Anterior cingulate cortex (tissue), 58 donors: ENCODE measurements at places on chromosomes 1 and 21.

GRCh38 chr1:56551691-56552090 lies 27.7 kb downstream of the PLPP3 start:
- peak; percentile 43 for DNase-seq

DNA sequence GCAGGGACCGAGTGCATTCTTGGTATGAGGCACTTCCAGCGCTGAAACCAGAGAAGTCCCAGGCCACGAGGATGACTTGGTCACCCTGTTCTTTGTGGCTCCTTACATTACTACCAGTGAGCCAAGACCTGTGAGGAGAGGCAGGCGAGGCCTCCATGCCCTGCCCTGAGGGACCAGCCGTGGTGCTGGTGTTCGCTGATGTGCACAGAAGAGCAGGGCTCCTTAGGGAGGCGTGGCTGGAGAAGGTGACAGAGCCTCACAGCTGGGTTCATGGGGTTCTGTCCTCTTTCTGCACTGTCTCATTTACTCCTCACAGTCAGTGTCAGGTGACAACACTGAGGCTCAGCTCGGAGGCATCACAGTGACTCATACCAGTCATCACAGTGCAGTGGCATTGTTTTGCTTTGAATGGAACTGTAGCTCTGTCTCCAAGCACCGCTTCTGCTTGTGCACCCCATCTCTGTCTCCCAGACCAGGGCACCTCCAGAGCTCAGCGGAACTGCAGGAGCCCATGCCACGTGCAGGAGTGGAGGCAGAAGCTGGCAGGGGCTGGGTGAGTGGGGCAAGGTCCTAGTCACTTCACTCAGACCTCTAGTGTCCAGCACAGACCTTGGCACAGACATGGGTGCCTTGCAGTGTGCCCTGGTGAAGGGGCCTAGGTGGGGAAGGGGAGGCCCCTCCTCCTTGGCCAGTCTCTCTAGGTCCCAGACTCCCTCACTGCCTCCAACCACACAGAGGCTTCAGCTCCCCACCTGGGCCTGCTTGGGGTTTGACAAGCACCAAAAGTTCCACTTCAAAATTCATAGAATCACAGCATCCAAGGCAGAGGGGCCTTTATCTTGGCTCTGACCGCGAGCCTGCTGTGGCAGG lies 310.9 kb downstream of the MATN1 start:
- DNase-seq: no peak

DNA sequence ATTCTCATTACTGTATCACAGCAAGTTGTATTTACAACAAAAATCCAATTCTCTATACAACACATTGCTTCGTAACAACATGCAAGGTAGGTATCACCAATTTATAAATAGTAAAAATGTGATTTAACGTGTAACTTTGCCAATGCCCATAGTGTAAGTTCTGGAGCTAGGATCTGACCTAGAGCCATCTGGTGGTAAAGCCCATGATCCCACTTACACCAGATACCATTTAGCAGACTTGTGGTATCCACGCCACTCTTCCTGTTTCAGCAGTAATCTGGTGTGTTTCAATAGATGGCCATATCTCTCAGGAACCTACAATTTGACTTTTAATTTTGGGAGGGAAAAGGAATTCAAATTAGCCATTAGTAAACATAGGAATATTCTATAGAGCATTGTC lies 10.2 kb downstream of the SETSIP start:
- DNase-seq: no peak

DNA sequence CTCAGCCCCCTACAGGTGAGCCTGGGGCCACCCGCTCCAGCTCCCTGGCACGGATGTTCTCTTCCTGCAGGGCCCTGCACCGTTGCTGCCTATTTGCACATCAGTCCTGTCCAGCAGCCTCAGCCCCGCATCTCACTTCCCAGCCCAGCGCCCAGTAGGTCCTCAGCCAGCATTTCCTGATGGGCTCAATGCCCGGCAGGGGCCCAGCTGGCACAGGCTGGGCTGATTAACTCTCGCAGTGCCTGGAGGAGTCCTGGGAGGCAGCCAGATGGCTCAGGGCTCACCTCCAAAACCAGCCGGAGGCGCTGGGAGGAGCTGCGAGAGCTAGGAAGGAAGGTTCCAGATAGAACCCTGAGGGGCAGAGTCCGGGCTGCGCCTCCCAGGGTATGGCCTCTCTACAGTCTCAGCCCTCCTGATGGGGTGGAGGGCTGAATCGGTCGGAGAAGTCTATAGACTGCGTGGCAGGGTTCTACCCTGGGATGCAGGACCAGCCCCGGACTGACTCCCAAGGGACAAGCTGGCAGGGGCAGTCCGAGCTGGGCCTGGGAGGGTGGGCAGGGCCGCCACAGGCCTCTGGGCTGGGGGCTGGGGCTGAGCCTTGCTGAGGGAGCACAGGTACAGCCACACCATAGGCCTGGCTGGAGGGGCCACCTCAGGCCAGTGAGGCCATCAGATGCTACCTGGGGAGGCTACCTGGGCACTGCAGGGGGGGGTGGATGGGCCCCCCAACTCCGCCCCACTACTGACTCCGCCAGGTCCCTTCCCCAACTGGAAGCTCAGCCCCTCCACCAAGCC lies 19.2 kb upstream of the CLSTN1 start:
- no peak for DNase-seq

DNA sequence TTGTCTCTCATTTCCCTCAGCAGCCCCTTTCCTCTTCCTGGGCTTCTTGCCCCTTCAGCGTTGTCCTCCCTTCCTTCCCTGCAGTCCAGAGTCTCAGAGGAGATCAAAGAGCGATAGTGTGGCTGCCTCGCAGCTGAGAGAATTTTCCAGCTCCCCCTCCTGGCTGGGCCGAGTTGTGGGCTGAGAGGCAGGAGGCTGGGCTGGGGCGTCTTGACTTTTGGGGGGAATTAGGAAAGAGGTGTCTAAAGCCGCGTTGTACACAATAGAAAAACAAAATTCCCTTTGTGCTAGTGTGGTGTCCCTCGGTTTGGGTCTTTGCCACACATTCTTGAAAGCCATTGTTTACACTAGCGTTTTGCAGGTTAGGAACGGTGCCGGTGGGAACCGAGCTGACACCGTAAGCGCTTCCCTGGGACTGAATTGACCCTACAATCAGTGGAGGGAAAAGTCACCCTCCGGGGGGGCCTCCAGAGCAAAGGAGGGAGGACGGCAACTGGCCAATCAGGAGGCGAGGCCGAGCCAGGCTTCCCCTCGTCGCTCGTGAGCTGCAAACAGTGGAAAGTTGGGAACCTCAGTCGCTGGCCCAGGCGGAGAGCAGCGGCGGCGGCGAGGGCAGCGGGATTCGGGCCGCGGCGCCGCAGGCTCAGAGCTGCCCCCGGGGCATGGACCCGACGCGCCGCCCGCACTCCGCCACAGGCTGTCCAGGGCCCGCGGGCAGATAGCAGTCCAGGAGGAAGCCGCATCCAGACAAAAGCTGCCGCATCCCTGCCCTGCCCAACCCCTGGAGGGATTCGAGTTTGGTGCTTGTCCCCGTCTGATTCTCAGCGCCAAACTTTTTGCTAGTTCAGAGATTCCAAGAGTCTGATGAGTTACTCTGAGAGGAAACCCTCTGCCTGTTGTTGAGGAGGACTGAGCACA lies at the start of gene HMCN1:
Gene HMCN1 (plus strand): TSS at position 574 of the 918 bp plus-strand sequence. CDS start 389 bp downstream, outside the sequence.
- peak; percentile 31 for DNase-seq

- DNase-seq: no peak
These were observed 183.6 kb downstream of the APP start for GRCh38 chr21:25986928-25987327.

- no peak for DNase-seq
These were observed 6.0 kb downstream of the ADAM15 start for GRCh38 chr1:155057104-155057503.

- no peak for DNase-seq
These were observed 69.9 kb downstream of the PAX7 start for GRCh38 chr1:18700530-18700929.

- DNase-seq: peak; percentile 30
These were observed 2.4 kb downstream of the TMEM125 start for GRCh38 chr1:43272161-43272560.

GRCh38 chr1:47477595-47478080 lies 39.8 kb downstream of the FOXD2 start:
- no peak for DNase-seq

- DNase-seq: no peak
These were observed 367.4 kb downstream of the DISC1 start for GRCh38 chr1:231993968-231994455.

- no peak for DNase-seq
These were observed 13.4 kb upstream of the UAP1 start for GRCh38 chr1:162548170-162548569.

- DNase-seq: no peak
These were observed 6.2 kb upstream of the AADACL3 start for GRCh38 chr1:12709696-12710095.

DNA sequence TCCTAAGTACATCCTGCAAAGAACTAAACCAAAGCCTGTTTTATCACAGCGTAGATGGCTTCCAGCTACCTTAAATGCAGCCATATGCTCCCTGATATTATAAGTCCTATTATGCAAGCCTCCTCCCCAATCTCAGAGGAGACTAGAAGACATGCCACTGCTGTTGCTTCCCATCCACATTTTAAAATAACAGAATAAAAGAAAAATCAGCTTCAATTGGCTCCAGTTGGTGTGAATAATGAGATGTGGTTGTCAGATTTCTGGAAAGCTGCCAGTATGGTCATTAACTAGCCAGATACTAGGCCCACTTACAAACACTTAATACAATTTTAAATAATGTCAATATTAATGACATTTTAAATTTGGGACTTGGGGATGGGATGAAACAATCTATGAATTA lies 25.7 kb downstream of the WARS2 start:
- no peak for DNase-seq

- no peak for DNase-seq
These were observed 192.4 kb upstream of the RNPC3 start for GRCh38 chr1:103333141-103333540.
